Activated naive CD4-positive, alpha-beta T cell treated with anti-CD3 and anti-CD28 coated beads, Interleukin-2, amount 10 ng/mL, durations not matched to agents 5 hours and 36 hours (primary cell): ENCODE measurements at places on chromosomes 11 and 22. TPM values are rescaled to one million over a fixed set of nuclear protein-coding genes. Genes with fewer than 3 reads are reported as not detected.

SYNGR1 gene
- 0.50 TPM for total RNA-seq

GLYAT gene
- total RNA-seq: not detected

MEI1 gene
- total RNA-seq: 70.4 TPM

SCN4B gene
- total RNA-seq: 0.10 TPM

OR6A2 gene
- not detected for total RNA-seq

PGA5 gene
- total RNA-seq: not detected

RNF169 gene
- total RNA-seq: 16.1 TPM

DNAJC24 gene
- 13.5 TPM for total RNA-seq

LIF gene
- 102 TPM for total RNA-seq

OR6T1 gene
- not detected for total RNA-seq

XNDC1N gene
- 14.1 TPM for total RNA-seq

CYP2D6 gene
- 3.7 TPM for total RNA-seq

MRGPRX4 gene
- total RNA-seq: not detected

LARGE2 gene
- 0.51 TPM for total RNA-seq

CABP4 gene
- total RNA-seq: 3.7 TPM

SERHL2 gene
- total RNA-seq: 0.45 TPM

RIMBP3B gene
- total RNA-seq: 0.73 TPM

GSTT4 gene
- total RNA-seq: not detected
